ENCODE measurements at places on chromosomes 2 and 18. TPM values are rescaled to one million over a fixed set of nuclear protein-coding genes. Genes with fewer than 3 reads are reported as not detected.

DNA sequence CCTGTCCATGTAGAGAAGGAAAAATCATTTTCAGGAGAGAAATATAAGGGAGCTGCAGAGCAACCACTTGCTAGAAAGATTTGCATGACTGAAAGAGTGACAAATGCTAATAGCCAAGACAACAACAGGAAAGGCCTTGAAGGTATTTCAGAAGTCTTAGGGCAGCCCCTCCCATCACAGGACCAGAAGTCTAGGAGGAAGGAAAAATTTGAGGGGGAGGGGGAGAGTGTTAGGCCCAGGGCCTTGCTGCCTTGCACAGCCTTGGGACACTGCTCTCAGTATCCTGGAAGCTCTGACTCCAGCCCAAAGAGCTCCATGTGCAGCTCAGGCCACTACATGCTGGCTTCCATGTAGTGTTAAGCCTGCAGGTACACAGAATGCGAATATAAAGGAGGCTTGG lies 266.9 kb downstream of the GLI2 start:
- no peak for DNase-seq

Gene ASXL3
- 5.0 TPM for total RNA-seq

GRCh38 chr2:134758633-134759032 lies 39.8 kb upstream of the TMEM163 start:
- no peak for DNase-seq

Gene BCL11A
- 2.0 TPM for total RNA-seq

- no peak for DNase-seq
These were observed 76.5 kb downstream of the KCTD1 start for GRCh38 chr18:26471826-26472225.

DNA sequence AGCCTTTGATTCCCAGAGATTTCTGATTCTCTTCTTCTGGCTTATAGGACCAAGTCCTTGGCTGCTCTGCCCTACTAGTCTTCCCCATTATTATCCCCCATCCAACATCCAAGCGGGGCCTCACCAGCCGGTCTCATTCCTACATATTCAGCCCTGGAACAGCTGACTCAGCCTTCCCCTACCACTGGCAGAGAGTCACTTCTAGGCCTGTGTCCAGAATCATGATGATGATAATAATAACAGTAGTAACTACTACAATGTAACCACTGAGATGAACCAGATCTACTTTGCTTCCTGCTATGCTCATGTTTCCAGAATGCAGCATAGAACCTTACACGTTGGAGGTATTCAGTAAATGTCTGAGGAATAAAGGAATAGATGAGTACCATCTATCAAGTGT lies 295.2 kb downstream of the SRBD1 start:
- no peak for DNase-seq

DNA sequence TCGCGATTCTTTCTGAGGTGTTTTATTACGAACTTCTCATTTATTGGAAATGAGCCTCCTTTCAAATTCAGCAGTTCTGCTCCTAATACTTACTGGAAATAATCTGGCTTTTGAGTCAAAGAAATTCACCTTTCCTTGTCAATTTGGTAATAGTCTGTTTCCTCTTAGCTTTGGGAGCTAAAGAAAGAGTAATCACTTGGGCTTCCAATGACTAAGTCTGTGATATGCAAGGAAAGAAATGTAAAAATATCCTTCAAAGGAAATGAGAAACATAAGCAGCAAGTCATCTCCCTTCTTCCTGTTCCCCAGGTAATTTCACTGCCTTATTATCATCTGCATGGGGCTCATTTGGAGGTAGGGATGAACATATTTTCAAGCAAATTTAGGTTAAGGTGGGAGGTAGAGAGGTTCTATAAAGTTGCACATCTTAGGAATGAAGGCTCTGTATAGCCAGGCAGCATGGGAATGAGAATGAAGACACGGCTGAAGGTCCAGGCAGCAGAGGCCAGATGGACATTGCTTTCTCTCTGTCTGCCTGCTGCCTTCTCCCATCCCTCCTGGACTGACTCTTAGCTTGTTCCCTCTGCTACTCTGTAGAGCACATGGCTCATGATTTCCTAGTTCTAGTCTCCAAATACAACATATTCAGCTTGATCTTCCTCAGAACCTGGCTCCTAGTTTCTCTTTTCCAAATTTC lies 1.0 kb downstream of the SPP2 start:
- DNase-seq, result no peak

DNA sequence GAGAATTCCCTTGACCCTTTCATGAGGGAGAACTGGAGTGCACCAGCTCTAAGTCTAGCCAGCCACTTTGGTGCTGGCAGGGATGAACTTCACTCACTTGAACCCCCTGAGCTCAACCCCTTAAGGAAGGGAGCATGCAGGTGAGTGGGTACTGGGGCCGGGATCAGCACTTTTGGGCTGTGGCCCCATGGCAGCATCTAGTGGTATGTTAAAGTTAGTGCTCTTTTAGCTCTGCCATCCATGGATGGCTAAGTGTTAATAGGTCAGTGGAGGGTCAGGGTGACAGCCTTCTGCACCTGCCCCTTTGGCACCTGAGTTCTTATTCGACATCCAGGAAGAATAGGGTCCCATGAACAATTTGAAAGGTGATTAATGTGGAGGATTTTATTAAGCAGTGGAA lies 689.0 kb upstream of the FSHR start:
- no peak for DNase-seq

- peak; percentile 68 for DNase-seq
These were observed 90.3 kb downstream of the C1QL2 start for GRCh38 chr2:119068154-119068725.

- DNase-seq, result no peak
These were observed 1652.3 kb upstream of the SLC39A10 start for GRCh38 chr2:194004590-194005206.
